ENCODE measurements at places on chromosomes 16 and 17.

DNA sequence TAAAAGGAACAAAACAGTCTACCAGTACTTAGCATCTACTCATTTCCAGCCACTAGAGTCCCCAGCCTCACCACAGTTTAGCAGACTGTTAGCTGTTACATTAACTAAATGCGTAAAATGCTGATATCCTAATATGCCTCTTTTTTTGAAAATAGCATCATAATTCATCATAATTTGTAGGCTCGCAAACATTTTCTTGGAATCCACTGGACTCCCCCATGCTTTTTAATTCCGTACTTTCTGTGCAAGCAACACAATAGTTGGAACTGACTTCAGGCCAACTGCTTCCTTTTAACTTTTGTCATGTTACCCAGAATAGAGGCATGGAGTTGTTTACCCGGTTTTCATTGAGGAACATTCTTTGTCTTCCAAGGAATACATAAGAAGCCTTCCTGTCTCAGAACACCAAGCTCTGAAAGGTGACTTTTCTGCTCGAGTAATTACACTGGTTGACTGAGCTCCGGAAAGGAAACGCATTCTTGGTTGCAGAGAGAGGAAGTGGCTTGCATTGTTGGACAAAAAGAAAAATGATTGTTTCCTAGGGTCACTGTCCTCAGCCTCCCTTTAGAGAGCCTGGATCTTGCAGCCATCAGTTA, 30.9 kb upstream of the SEC14L1 start:
- peaks cover 19% of the 10 kb centered on the region for H3K4me1 ChIP-seq
- peak overlapping the region; percentile 58 for H3K27ac ChIP-seq
- H3K4me3 ChIP-seq, result no peak overlapping the region
- no peak for DNase-seq

GRCh38 chr16:51982715-51983680, 563.9 kb downstream of the TOX3 start:
- H3K27me3 ChIP-seq, result no peaks in the 10 kb centered on the region
- H3K4me3 ChIP-seq, result no peak overlapping the region
- peak; percentile 15 for DNase-seq
- no peaks in the 10 kb centered on the region for H3K36me3 ChIP-seq

DNA sequence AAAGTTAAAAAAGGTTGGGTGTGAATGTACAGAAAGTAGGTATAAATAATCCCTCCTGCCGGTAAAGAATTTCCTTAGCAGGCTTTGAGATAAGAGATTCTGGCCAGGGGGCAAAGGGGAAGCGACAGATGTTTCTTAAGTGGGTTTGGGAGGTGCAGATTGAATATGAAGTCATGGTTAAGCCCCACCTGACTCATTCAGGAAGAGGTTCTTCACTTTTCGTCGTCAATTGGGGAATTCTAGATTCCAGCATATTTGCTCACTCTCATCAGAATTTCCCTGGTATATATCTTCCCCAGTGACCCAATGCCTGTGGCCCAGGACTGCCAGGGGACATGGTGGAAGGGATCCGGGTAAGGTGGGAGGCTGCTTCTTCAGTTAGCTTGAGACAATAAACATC, 127.8 kb downstream of the CPPED1 start:
- H3K4me3 ChIP-seq, result no peak overlapping the region
- H3K36me3 ChIP-seq, result no peaks in the 10 kb centered on the region
- no peaks in the 10 kb centered on the region for H3K4me1 ChIP-seq
- H3K27me3 ChIP-seq, result no peaks in the 10 kb centered on the region

- no peak overlapping the region for H3K27ac ChIP-seq
- H3K4me3 ChIP-seq, result no peak overlapping the region
- H3K27me3 ChIP-seq, result no peaks in the 10 kb centered on the region
- peaks cover 4% of the 10 kb centered on the region for H3K4me1 ChIP-seq
These were observed 280.4 kb downstream of the SNX29 start for GRCh38 chr16:12256921-12257320.

DNA sequence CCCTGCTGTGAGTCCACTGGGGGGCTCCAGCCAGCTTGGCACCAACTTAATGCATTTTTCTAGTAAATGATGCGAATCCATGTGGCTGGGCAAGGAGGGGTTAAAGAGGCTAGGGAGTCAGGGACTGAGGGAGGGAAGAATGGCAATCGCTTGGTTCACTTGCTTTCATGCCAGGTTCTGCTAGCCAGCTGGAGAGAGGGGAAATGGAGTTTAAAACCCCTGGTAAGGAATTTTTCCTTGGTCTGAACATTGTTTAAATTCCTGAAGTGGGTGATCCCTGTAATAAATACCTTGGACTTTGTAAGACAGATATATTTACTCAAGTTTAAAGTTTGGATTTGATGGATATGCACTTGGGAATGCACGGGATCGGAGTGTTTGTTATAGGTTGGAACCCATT, 22.8 kb downstream of the ANKFN1 start:
- H3K4me3 ChIP-seq, result no peak overlapping the region
- H3K36me3 ChIP-seq, result no peaks in the 10 kb centered on the region
- no peak overlapping the region for H3K27ac ChIP-seq
- no peak for DNase-seq

DNA sequence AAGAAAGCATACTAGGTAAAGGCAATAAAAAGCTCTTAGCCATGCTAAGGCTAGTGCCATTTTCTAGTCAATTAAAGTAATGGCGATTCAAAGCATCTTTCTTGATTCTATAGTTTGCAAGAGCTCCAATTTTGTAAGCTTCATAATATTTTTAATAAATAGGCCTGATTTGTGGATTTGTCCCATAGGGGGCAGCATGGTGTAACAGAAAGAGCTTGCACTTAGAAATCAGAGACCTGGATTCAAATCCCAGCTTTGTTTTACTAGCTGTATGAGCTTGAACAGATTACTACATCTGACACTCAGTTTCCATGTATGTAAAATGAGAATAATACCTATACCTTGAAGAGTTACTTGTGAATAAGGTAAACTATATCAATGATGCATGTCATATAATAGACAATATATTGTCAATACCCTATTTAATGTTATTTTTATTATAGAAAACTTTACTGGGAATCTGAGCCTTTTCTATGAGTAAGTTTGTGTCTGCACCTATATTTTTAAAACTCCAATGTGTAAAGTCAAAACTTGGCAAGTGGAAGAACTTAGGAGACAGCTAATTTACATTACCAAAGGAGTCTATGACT, 93.6 kb upstream of the NOG start:
- no peaks in the 10 kb centered on the region for H3K4me1 ChIP-seq
- H3K27ac ChIP-seq, result no peak overlapping the region
- DNase-seq, result no peak
- H3K4me3 ChIP-seq, result no peak overlapping the region

GRCh38 chr17:7131423-7131791, 16.8 kb upstream of the ASGR2 start:
- no peak overlapping the region for H3K4me3 ChIP-seq
- no peaks in the 10 kb centered on the region for H3K36me3 ChIP-seq
- no peaks in the 10 kb centered on the region for H3K4me1 ChIP-seq
- peaks cover 17% of the 10 kb centered on the region for H3K27me3 ChIP-seq

- no peak overlapping the region for H3K27ac ChIP-seq
- H3K36me3 ChIP-seq, result no peaks in the 10 kb centered on the region
- DNase-seq, result no peak
- no peaks in the 10 kb centered on the region for H3K27me3 ChIP-seq
- no peaks in the 10 kb centered on the region for H3K4me1 ChIP-seq
These were observed 104.5 kb upstream of the AXIN2 start for GRCh38 chr17:65665966-65666365.

DNA sequence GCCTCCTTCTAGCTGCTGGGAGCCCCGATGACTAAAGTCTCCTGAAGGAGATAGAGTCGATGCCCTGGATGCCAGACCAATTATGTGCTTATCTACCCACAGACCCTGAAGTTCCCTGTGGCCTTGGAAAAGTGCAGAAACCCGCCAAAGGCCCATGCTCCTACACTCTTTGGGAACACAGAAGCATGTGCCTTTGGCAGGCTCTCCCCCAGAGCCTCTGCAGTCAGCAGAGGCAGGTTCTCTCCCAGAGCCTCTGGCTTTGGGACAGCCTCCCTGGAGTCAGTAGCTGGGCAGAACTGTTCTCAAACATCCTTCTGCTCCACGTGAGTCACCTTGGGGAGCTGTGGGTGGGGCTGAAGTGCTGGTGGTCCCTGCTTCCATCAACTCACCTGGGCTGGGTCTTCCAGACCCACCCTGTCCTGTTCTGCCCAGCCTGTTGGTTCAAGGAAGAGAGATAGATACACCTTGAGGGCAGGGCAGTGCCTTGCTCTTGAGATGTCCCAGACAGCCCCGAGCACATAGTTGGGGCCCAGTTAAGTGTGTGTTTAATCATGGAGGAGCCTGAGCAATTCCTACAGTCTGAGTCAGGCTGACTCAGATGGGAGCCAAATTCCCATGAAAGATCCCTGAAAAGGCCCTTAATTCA, 3.2 kb upstream of the CDK5RAP3 start:
- no peaks in the 10 kb centered on the region for H3K27me3 ChIP-seq
- H3K4me3 ChIP-seq, result no peak overlapping the region
- peaks cover 51% of the 10 kb centered on the region for H3K4me1 ChIP-seq
- peak; percentile 60 for DNase-seq

DNA sequence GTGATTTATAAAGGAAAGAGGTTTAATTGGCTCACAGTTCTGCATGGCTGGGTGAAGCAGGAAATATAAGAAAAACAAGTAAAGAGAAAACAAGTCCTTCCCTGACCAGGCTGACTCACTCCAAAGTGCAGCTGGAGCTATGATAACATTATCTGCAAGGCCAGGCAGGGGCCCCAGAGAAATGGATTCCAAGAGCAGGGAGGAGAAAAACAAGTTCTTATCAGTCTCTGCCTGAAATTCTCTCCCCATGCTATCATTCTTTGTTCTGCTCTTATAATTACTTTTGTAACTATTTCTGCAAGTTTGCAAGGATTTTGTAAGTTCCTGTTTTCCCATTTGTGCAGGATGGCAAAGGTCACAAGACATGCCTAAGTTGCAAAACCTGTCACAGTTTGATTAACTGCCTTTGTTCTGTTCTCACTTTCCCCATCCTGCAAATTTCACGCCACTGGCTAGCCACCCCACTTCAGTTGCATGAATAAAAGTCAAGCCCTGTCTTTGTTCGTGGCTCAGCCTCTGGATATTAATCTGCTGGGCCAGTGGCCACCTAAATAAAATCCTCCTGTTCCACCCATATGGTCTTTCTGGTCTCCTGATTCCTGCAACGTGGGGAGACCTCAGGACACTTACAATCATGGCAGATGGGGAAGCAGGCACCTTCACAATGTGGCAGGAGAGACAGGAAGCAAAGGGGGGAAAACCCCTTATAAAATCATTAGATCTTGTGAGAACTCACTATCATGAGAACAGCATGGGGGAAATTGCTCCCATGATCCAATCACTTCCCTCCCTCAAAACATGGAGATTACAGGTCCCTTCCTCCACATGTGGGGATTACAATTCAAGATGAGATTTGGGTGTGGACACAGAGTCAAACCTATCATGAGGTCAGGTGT, 13.1 kb downstream of the ABCA9 start:
- peak; percentile 66 for DNase-seq
- no peaks in the 10 kb centered on the region for H3K36me3 ChIP-seq
- H3K4me1 ChIP-seq, result peaks cover 19% of the 10 kb centered on the region
- H3K4me3 ChIP-seq, result no peak overlapping the region

- no peak overlapping the region for H3K27ac ChIP-seq
- peaks cover 17% of the 10 kb centered on the region for H3K27me3 ChIP-seq
- DNase-seq, result no peak
- no peaks in the 10 kb centered on the region for H3K4me1 ChIP-seq
These were observed 140.4 kb downstream of the PMP22 start for GRCh38 chr17:15124746-15125145.

DNA sequence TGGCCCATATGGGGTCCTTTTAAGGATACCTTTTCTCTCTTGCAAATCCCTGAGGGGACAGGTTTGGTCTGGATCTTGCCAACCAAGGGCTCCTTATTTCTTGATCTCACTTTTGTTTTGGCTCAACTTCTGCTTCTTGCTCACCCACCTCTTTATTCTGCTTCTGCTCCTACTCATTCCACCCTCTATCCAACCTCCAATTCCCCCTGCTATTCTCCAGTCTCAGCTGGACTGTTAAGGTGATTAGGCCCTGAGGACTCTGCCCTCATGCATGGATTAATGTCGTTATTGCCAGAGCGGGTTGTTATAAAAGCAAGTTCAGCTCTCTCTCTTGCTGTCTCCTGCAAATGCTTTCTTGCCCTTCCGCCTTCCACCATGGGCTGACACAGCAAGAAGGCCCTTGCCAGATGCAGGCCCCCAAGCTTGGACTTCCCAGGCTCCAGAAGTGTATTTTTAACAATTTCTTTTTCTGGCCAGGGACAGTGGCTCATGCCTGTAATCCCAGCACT, 29.8 kb downstream of the LAT start:
- no peak overlapping the region for H3K4me3 ChIP-seq
- DNase-seq, result peak; percentile 22
- peak overlapping the region; percentile 45 for H3K27ac ChIP-seq
- H3K4me1 ChIP-seq, result peaks cover 5% of the 10 kb centered on the region

- H3K27ac ChIP-seq, result no peak overlapping the region
- no peak for DNase-seq
- no peaks in the 10 kb centered on the region for H3K27me3 ChIP-seq
These were observed 2.8 kb downstream of the ADCY7 start for GRCh38 chr16:50269061-50269705.

- DNase-seq, result no peak
- H3K4me3 ChIP-seq, result no peak overlapping the region
- H3K36me3 ChIP-seq, result no peaks in the 10 kb centered on the region
- H3K4me1 ChIP-seq, result no peaks in the 10 kb centered on the region
These were observed 325.1 kb upstream of the KCNJ16 start for GRCh38 chr17:69749911-69750310.

GRCh38 chr17:1203967-1204291, 24.1 kb upstream of the ABR start:
- no peaks in the 10 kb centered on the region for H3K27me3 ChIP-seq
- H3K36me3 ChIP-seq, result no peaks in the 10 kb centered on the region
- peaks cover 7% of the 10 kb centered on the region for H3K4me1 ChIP-seq
- DNase-seq, result no peak
- H3K27ac ChIP-seq, result peak overlapping the region; percentile 78

GRCh38 chr16:64659866-64660265, 462.0 kb downstream of the CDH11 start:
- no peak for DNase-seq
- no peaks in the 10 kb centered on the region for H3K27me3 ChIP-seq
- H3K36me3 ChIP-seq, result no peaks in the 10 kb centered on the region

DNA sequence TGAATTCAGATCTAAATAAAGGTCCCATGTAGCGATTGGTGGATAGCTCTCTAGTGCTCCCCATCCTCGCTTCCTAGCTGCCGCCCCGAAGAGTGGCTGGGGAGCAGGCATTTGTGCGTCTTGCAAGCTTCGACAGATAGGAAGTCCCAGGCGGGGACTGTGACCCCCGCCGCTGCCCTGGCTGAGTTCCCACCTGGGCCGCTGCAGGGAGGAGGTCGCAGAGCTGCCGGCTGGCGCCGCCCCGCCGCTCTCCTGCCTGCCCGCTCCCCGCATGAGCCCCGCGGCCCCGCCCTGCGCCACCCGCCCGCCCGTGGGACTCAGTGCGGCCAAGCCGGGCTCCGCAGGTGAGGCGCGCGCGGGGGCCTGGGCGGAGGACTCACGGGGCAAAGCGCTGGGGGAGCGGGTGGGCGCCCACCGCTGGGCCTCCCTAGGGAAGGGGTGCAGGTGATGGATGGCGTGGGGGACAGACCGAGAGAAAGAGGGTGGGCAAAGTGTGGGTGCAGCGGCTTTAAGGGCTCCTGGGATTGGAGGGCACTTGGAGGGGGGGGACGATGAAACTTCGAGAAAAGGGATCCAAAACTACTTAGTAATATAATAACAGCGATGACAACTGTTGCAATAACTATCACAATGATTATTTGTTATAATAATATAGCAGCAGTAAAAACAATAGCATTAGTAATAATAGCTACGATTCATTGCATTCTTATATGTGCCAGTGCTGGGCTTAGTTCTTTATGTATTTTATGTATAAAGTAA, at the start of gene OTOA:
Gene OTOA, plus strand, starts transcription at position 80 of the 759 bp plus-strand sequence. CDS start 14,547 bp downstream, outside the sequence.
- peaks cover 27% of the 10 kb centered on the region for H3K27me3 ChIP-seq
- no peaks in the 10 kb centered on the region for H3K36me3 ChIP-seq
- H3K27ac ChIP-seq, result no peak within 1 kb of the TSS
- peaks cover 8% of the 10 kb centered on the region for H3K4me1 ChIP-seq
- DNase-seq, result peak; percentile 23
